ELR (cell line): ENCODE measurements at places on chromosomes 6 and 20.

DNA sequence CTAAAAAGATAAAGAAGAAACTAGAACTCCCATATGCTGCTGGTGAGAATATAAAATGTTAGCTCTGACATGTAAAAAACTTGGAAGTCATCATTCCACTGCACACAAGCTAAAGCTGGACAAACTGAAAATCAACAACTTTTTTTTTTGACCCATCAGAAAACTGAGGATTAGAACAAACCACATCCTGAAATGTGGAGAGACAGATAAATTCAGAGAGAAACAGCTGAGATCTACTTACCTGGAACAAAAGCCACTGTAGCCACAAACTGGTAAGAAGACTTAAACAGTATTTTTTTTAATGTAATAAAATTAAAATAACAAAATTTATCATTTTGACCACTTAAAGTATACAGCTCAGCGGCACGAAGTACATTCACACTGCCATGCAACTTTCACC is 408.5 kb upstream of the RGS17 start:
- DNase-seq, result no peak

DNA sequence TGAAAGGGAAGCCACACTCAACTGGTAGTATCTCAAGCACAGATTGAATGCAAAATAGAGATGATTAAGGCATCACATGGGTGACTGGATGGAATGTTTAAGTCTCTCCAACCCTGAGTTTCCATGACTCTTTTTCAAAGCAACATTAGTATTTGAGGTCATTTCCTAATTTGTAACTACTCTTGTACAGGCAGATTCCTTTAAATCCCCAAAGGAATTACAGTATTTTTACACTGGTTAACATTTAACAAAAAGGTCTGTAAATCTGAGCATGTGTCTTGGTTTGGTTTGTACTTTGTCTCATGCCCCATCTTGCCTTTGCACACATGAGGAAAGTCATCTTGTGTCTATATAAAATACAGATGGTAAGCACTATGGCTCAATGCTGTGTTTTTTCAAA is 15.1 kb downstream of the RMND1 start:
- DNase-seq, result peak; percentile 26

DNA sequence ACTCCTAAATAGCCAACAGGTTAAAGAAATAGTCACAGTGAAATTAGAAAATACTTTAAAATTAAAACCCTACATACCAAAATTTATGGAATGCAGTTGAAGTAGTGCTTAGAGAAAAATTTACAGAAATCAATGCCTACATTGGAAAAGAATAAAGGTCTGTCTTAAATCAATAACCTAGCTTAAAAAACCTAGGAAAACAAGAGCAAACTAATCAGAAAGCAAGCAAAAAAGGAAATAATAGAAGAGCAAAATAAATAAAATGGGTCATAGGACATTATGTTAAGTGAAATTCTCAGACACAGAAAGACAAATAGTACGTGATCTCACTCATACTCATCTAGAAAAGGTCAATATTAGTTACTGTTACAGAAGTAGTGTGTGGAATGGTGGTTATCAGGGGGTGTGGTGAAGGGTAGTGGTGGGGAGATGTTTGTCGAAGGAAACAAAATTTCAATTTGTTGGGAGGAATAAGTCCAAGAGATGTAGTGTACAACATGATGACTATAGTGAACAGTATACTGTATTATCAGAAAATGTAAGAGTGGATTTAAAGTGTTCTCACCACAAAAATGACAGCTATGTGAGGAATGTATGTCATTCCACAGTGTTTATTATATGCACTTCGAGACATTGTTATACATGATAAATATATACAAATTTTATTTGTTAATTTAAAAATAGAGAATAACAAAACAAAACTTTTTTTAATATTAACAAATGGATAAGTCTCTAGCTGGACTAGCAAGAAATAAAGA is 423.6 kb downstream of the CDH26 start:
- peak; percentile 32 for DNase-seq

DNA sequence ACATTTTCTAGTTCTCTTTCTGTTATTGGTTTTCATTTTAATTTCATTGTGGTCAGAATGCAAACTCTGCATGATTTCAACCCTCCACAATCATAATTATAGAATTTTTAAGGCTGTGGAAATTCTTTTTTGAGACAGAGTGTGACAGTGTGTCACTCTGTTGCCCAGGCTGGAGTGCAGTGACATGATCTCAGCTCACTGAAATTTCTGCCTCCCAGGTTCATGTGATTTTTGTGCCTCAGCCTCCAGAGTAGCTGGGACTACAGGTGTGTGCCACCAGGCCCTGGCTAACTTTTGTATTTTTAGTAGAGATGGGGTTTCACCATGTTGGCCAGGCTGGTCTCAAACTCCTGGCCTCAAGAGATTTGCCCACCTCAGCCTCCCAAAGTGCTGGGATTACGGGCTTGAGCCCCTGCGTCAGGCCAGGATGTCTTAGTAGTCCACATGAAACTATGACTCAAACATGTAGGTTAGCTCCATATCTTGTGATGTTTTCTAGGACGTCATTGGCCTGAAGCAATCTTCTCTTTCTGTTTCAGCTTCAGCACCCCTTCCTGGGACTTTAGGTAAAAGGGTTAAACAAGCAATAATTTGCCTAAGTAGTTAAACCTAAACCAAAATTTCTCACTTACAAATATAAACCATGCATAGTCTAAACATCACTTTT is 47.4 kb upstream of the SAMD3 start:
- no peak for DNase-seq

DNA sequence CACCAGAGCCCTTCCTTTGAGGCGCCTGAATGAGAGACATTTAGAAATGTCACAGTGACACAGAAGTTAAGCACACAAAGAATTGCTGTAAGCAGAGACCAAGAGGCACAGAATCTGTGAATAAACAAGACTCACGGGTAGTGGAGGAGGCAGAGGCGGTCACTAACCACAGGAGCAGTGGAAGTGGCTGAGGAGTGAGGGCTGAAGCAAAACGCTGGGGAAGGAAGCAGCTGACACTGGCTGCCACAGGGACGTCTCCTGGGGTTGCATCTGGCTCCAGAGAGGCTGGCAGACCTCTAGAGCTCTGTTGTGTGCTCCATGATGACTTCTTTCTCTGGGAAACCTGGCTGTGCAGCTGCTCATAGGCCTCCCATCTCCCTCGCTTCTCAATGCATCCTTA is 65.0 kb upstream of the SLC2A12 start:
- peak; percentile 13 for DNase-seq

DNA sequence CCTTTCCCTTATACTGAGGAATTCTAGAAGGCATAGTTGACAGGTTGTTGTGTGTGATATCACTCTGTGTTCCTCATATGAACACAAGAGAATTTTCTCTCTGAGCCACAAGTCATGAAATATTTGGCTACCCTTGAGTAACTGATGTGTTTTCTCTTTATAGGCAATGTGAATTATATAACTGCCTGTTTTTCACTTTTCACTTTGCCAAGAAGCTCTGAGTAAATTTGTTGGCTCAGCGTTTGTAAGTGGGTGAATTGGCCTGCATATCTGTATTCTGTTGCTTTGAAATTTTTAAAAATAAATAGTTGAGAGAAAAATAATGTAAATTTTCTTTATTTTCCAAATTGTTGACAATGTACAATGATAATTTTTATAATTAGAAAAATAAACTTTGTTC is 5.2 kb upstream of the BTBD9 start:
- DNase-seq, result no peak

- no peak for DNase-seq
Measured at GRCh38 chr6:120116343-120116742, 766.8 kb upstream of the MAN1A1 start.

GRCh38 chr20:16378712-16379370 is 194.4 kb downstream of the KIF16B start:
- no peak for DNase-seq

- DNase-seq, result no peak
Measured at GRCh38 chr6:54254886-54255285, 53.4 kb upstream of the TINAG start.

DNA sequence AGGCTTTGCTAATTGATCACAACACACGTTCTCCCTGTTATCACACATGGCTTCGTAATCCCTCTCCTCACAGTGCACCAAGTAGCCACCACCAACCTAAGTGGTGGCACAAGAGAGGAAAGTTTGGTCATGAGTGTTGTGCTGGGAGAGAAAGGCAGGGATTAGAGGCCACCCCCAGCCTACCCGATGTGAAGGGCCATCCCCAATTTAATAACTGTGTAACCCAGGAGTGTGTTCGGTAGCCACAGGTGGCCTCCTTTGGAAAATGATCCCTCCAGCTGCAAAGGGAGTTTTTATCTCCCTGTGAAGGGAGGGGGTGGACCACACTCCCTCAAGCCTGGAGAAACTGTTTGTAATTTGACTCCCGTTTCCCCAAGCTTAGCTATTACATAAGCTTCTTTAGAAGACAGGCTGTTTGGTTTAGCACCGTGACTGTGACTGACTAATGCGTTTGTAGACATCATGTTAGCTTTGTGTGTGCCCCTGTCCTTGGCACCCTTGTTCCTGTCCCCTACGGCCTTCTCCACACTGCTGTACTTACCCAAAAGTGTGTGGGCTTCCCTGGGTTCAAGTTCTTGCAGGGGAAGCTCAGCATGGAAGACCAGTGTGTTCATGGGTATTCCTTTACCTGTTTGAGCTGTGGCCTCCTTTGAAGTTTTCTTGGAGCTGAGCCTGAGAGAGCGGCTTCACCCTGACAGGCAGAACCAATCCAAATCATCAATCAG is 20.6 kb downstream of the PPP1R16B start:
- DNase-seq, result peak; percentile 36

GRCh38 chr6:135002974-135003703 is 51.5 kb downstream of the HBS1L start:
- no peak for DNase-seq

DNA sequence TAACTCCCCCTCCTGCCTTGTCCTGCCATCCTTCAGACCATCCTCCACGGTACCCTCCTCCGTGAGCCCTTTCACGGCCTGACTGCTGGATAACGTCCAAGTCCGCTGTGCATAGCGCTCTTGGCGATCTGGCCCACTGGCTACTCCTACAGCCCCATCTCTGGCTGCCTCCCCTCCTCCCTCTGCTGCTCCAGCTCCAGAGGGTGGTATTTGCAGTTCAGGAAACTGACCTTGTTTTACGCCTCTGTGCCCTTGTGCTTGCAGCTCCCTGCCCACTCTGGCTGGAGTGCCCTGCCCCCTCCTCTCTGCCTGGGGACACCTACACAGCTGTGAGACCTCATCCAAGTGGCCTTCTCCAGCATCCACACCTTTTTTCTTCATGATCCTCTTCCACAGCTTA is 6.5 kb upstream of the RREB1 start:
- no peak for DNase-seq

DNA sequence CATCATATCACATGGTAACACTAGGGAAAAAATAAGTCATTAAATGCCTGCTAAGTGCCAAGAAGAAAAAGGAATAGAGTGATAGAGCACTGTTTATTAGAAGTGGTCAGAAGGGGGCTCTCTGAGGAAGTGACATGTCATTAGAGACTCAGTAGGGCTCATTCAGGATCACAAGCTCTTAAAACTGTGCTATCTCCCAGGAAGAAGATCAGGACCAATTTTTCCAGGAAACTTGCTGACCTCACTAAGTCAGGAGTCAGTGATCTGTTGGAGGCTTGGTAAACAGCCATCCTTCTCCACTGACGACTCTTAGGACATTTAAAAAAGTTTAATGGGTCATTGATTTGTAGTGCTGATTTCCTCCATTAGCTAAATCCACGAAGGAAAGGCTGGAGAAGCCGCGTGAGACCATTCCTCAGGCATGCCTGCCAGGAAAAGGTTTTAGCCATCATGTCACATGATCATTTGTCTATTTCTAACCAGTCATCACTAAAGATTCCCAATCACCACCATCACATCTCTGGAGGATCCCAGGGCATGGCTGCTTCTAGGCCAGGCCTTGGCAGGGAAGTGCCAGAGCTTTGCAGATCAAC is 5.9 kb upstream of the PTPN1 start:
- DNase-seq, result peak; percentile 58

DNA sequence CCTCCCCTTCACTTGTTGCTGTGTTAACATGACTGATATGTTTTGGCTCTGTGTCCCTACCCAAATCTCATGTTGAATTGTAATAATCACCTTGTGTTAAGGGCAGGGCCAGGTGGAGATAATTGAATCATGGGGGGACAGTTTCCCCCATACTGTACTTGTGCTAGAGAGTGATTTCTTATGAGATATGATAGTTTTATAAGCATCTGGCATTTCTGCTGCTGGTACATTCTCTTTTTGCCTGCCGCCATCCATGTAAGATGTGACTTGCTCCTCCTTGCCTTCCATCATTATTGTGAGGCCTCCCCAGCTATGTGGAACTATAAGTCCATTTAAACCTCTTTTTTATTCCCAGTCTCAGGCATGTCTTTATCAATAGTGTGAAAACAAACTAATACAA is 185.0 kb downstream of the TBX18 start:
- DNase-seq, result no peak

- no peak for DNase-seq
Measured at GRCh38 chr6:116500969-116501433, 10.4 kb upstream of the CALHM5 start.

DNA sequence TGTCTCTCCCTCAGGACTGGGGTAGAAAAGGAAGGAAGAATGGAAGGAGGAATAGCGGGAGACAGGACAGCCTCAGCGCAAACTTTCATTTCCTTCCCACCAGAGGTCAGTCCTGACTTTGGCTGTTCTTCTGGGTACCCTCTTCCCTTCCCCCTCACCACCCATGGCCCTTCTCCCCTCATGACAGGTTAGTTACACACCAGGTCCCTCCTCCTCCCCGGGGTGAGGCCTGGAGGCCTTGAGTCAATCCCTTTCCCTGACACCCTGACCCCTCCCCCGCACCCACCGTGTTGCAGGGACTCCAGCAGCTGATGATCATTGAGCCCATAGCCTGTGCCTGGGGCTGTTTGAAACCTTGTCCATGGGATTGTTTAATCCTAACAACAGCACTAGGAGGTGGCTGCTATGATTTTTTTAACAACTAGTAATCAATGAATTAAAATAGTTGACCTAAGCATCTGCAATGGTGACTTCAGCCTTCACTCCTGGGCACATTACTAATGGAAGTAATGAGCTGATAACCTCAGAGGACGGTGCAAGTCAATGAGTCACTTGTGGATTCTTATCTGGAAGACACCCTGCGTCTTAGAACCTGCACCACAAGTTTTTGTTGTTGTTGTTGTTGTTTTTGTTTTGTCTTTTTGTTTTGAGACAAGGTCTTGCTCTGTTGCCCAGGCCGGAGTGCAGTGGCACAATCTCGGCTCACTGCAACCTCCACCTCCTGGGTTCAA is 46.6 kb upstream of the CCDC167 start:
- peak; percentile 42 for DNase-seq

- peak; percentile 39 for DNase-seq
Measured at GRCh38 chr20:25389858-25390537, 637 bp downstream of the ABHD12 start.

DNA sequence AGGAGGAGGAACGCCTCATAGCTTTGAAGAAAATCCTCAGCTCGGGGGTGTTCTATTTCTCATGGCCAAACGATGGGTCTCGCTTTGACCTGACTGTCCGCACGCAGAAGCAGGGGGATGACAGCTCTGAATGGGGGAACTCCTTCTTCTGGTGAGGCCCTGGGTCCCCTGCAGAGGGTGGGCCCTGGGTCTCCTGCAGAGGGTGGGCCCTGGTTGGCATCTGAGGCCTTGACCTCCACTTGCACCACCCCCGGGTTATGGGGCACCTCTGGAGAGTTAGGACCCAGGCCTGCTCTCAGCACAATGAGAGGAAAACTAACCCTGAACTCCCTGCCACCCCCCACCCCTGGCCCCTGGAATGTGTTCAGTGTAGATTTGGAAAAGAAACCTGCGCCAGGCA is 47.2 kb downstream of the SYNJ2 start:
- DNase-seq, result no peak

- DNase-seq, result peak; percentile 97
Measured at GRCh38 chr6:54335871-54336270, 27.6 kb downstream of the TINAG start.
